ENCODE measurements at places on chromosomes 11 and 22.

GRCh38 chr11:10785146-10785474 lies 23.6 kb downstream of the EIF4G2 start:
- no peak for DNase-seq

DNA sequence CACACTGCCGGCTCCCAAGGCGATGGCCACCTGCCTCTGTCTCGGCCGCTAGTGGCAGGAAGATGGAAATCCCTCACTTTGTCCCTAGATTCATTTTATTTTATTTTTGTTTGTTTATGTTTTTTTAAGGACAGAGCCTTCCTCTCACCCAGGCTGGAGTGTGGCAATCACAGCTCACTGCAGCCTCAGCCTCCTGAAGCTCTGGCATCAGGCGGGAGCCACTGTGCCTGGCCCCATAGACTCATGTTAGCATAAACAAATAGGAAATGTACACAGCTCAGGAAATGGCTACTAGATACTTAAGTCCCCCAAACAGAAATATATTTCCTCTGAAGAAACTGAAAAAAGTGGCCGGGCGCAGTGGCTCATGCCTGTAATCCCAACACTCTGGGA lies 3.5 kb downstream of the TMEM80 start:
- DNase-seq, result no peak

DNA sequence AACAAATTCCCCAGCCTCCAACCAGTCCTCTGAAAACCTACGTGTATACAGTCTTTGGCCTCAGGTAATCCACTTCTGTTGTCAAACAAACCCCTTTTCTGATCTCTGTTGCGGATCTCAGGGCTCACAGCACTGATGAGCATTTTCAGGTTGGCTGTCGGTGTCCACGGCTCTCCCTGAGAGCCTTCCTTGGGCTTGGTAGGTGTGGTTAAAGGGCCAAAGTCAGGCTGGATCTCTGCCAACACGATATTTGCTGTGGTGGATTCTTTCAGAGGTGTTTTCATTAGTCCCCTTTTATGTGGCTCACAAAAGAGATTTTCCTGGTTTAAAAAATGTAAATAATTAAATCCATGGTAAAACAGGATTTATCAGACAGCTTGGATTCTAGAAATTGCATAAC lies 2.9 kb downstream of the E2F8 start:
- no peak for DNase-seq

GRCh38 chr11:71326328-71326940 lies 74.1 kb upstream of the SHANK2 start:
- no peak for DNase-seq

- DNase-seq, result no peak
Observed at GRCh38 chr11:41486424-41486823, 27.0 kb upstream of the LRRC4C start.

DNA sequence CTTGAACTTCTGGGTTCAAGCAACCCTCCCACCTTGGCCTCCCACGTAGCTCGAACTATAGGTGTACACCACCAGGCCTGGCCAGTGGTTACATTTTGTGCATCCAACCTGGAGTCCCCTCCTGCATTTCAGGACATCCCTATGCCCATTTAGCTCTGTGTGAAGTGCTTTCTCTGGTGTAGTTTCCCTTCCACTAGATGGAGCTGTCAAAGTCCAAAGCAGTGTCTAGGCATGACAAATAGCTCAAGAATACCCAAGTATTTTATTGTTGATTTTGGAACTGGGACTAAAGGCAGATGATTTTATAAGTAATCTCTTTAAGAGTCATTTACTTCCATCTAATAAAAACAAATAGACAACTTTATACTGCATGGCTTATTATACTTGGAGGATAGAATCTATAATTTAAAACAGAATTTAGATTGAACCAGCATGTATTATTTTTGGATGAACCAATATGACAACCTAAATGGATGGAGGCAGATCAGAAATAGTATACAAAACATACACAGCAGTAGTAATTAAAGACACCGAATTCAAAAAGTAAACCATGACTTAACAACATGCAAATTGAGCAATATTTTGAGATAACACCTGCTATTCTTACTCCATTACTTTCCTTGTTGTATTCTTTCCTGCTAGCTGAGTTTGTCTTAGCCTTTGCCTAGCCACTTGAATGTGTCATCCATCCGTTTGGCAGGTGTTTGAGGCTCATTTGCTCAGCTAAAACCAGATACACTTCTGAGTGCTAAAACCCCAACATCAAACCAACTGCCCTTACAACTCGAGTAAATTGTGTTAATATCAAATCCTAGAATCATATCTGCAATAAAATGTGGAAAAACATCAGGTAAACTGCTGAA lies 37.7 kb downstream of the EIF4ENIF1 start:
- DNase-seq, result peak; percentile 16

- no peak for DNase-seq
Observed at GRCh38 chr11:126336138-126336541, 19.3 kb upstream of the ST3GAL4 start.

DNA sequence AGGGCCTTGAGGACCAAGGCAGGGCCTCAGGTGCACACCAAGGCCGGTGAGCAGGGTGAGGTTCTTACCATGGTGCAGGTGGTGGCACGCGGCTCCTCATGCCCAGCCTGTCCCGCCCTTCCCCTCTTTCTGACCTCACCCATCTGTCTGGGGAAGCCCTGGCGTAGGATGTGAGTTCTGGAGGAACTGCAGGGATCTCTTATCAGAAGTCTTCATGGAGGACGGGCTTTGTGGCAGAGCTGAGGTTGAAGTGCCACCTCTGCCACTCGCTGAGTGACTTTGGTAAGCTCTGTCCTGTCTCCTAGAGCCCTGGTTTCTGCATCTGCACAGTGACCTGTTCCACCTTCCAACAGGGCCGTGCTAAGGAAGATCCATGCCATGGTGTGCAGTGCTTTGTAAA lies 49.1 kb downstream of the LRRC32 start:
- DNase-seq, result no peak

DNA sequence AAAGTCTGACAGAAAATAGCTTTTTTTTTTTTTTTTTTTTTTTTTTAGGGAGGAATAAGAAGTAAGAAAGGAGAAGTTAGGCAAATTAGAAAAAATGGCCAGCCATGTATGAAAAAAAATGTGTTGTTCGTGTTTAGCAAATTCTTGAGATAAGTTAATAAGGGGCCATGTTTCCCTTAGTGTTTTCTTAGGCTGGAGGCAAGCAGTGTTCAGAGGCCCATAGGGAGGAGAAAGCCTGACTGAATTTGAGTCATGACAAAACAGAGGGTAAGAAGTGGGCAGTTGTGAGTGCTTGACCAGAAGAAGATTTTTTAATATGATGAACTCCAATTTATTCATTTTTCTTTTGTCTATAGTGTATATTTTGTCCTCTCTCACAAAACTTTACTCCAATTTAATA lies 766.4 kb downstream of the FAM181B start:
- DNase-seq, result no peak

Measured in GM19239 (cell line).